ENCODE measurements at places on chromosomes 7 and 10.

GRCh38 chr10:106712988-106713387, 451.5 kb downstream of the SORCS1 start:
- no peak for DNase-seq

GRCh38 chr7:47386273-47386835, 195.6 kb downstream of the TNS3 start:
- DNase-seq: no peak

GRCh38 chr7:129169171-129169671, 19.2 kb upstream of the SMO start:
- DNase-seq: no peak

DNA sequence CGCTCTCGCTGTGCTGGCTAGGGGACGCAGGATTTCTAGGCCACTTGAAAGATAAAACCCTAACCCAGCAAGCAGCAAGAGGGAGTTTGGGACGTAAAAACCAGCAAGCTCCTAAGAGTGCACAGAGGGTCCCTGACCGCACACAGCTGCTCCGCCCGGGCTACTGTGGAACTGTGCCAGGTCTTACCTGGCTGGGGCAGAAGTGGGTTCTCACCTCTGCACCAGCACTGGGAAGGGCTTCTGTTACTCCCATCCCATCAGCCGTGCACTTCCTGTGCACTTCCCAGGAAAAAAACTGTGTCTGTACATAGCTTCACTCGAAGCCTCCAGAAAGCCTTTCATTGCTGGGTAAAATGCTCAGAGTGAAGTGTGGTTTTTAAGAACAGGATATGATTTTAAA, 45.9 kb upstream of the PTF1A start:
- DNase-seq: no peak

DNA sequence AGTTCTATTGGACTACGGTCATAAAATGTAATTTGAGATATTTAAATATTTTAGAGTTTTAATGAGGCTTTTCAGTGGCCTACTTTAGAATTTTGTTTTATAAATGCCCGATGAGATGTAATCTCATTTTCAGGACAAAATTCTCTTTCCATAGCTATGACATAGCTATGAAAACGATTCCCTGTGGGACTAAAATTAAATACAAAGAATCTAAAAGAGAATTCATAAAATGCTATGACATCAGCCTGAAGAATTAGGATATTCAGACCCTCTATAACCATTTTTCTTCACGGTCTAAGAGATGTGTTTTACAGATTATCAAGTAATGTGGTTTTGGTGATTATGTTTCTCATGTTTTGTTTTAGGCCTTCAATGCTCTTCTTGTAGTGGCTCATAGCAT, 48.2 kb upstream of the ODAD2 start:
- DNase-seq: no peak

DNA sequence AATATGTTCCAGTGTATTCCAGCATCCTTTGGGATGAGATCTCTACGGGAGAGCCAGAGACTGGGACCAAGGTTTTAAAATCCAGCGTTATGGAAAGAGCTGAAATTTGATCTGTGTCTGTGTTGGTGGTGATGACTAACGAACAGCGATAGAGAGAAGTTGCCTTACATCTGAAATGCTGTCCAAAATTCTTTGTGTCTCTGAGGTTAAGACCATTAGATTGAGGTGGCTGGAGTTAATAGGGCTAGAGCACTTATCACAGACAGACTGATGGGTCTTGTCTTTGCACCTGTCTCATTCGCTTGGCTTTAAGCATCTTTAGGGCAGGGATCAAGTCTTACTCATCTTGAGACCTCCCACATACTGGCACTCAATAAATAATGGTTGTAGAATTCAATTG, 41.0 kb upstream of the RAPGEF5 start:
- DNase-seq: no peak
